Spleen (tissue), 13 donors: ENCODE measurements at places on chromosomes 3 and 15. TPM values are rescaled to one million over a fixed set of nuclear protein-coding genes. Genes with fewer than 3 reads are reported as not detected.
A peak's percentile ranks its signal among the peaks of the same experiment; 100 is the strongest.

DNA sequence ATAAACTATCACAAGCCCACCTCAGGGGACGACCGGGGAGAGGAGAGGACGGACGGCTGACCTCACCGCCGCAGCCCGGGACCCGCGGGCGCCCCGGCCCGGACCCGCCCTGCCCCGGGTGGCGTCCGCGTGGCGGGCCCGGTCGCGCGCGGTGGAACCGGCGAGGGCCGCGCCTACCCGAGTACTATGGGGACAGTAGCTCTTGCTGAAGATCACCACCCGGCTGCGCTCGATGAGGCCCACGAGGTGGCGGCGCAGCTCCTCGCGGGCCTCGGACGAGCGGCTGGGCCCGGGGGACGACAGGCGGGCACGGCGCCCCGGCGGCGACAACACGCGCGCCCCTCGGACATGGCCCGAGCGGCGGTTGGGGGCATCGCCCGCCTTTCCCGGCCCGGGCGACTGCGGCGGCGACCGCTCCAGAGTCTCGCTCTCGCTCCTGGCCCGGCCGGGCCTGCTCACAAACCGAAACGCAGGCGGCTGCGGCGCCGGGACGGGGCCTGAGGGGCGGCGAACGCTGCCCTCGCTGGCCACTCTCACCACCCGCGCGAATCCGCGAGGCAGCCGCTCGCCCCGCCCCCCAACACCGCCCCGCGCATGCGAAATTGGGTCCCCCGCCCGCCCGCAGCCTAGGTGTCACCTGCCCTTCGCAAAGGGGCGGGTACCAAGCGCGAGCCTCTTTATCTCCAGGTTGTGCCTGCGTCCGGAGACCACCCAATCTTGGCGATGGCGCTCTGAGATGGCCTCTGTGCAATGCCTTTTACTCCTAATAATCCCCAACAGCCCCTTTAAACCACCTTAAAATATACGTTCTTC is at the start of gene TXNRD3:
TSS of gene TXNRD3 (minus strand) at position 554 of the 813 bp plus-strand sequence.
- no peaks in the 10 kb centered on the region for H3K36me3 ChIP-seq
- DNase-seq = peak; percentile 91
- peak within 1 kb of the TSS; percentile 79 for H3K27ac ChIP-seq
- H3K4me3 ChIP-seq = peak within 1 kb of the TSS; percentile 69
- peaks cover 16% of the 10 kb centered on the region for H3K27me3 ChIP-seq
- H3K4me1 ChIP-seq = peaks cover 6% of the 10 kb centered on the region

DNA sequence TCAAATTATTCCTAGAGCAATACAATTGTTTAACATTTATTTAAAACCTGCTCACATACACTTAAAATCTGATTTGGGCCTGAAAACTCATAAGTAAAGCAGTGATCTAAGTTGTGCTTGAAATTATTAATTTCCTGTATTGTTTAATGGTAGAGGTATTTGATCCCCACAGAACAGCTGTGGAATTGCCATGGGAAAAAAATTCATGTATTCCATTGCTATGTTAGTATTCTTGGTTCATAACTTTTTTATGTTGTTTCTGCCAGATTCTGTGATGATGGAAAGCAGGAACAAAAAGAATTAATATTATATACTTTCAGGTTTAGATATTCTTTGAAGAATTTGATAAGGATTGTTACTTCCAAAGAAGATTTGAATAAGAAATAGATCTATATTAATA is 831.5 kb upstream of the NR2F2 start:
- no peaks in the 10 kb centered on the region for H3K4me1 ChIP-seq
- H3K36me3 ChIP-seq = no peaks in the 10 kb centered on the region
- no peaks in the 10 kb centered on the region for H3K27me3 ChIP-seq
- DNase-seq = no peak
- H3K27ac ChIP-seq = no peak overlapping the region

DNA sequence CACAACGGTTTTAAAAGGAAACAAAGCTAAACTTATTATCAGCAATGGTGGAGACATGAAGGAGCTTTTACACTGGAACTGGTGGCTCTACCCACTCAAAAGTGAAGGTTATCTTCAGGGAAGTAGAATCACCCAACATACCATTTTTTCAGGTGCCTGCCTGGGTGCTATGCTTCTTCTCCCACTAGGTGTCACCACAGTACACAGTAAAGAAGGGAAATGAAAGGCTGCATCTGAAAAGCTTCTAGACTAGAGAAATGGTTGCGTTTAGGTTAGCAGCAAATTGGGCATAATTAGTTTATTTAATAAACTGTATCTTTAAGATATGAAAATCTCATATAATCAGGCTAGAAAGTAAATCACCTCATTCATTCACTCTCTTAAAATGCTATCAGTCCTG is 47.0 kb upstream of the SELENOK start:
- no peaks in the 10 kb centered on the region for H3K36me3 ChIP-seq
- no peaks in the 10 kb centered on the region for H3K27me3 ChIP-seq
- DNase-seq = no peak
- H3K27ac ChIP-seq = no peak overlapping the region
- no peaks in the 10 kb centered on the region for H3K4me1 ChIP-seq
- no peak overlapping the region for H3K4me3 ChIP-seq

DNA sequence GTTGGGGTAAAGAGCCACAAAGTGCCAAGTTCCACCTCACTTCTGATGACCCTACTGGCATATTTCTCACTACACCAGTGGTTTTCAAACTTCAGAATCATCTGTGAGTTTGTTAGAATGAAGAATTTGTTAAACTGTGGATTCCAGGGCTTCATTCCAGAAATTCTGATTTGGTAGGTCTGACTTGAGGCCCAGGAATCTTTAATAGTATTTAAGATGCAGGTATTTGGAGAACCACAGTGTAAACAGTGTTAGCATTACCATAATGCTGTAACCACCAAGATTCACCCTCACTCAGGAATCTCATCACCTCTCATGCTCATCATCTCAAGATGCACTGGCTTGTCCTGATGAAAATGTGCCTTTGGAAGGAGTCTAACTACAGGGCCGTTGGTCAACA is 6.0 kb downstream of the KCNMB3 start:
- H3K27ac ChIP-seq = no peak overlapping the region
- H3K27me3 ChIP-seq = no peaks in the 10 kb centered on the region
- H3K4me3 ChIP-seq = no peak overlapping the region
- no peaks in the 10 kb centered on the region for H3K4me1 ChIP-seq

Gene MYL3
- 12.1 TPM for total RNA-seq

GRCh38 chr15:50774450-50774849 is 8.9 kb upstream of the SPPL2A start:
- no peaks in the 10 kb centered on the region for H3K4me1 ChIP-seq
- H3K36me3 ChIP-seq = no peaks in the 10 kb centered on the region
- H3K27ac ChIP-seq = no peak overlapping the region

Gene ZNF660
- 5.1 TPM for total RNA-seq

- no peak overlapping the region for H3K4me3 ChIP-seq
- H3K4me1 ChIP-seq = peaks cover 2% of the 10 kb centered on the region
- H3K27ac ChIP-seq = no peak overlapping the region
- no peaks in the 10 kb centered on the region for H3K27me3 ChIP-seq
Measured at GRCh38 chr15:86649277-86649676, 569.6 kb downstream of the AGBL1 start.

- no peak for DNase-seq
- H3K27ac ChIP-seq = no peak overlapping the region
- no peak overlapping the region for H3K4me3 ChIP-seq
- H3K36me3 ChIP-seq = peaks cover 95% of the 10 kb centered on the region
Measured at GRCh38 chr3:170162630-170163029, 18.9 kb downstream of the PHC3 start.

Gene RBP2
- total RNA-seq = not detected

GRCh38 chr3:135487261-135487660 is 478.3 kb upstream of the PPP2R3A start:
- H3K4me3 ChIP-seq = no peak overlapping the region
- no peak overlapping the region for H3K27ac ChIP-seq
- H3K36me3 ChIP-seq = no peaks in the 10 kb centered on the region

Gene MORC1
- not detected for total RNA-seq

DNA sequence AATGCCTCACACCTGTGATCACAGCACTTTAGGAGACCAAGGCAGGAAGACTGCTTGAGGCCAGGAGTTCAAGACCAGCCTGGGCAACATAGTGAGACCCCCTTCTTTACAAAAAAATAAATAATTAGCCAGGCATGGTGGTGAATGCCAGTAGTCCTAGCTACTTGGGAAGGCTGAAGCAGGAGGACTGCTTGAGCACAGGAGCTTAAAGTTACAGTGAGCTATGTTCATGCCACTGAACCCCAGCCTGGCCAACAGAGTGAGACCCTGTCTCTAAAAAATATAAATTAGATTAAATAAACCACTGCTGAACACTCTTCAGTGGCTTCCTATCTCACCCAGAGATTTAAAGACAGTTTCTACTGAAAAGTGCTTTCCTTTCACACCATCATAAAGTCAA is 6.2 kb downstream of the IFT80 start:
- H3K27ac ChIP-seq = no peak overlapping the region
- H3K36me3 ChIP-seq = no peaks in the 10 kb centered on the region
- DNase-seq = no peak
- H3K4me1 ChIP-seq = no peaks in the 10 kb centered on the region
- H3K27me3 ChIP-seq = no peaks in the 10 kb centered on the region
- no peak overlapping the region for H3K4me3 ChIP-seq

DNA sequence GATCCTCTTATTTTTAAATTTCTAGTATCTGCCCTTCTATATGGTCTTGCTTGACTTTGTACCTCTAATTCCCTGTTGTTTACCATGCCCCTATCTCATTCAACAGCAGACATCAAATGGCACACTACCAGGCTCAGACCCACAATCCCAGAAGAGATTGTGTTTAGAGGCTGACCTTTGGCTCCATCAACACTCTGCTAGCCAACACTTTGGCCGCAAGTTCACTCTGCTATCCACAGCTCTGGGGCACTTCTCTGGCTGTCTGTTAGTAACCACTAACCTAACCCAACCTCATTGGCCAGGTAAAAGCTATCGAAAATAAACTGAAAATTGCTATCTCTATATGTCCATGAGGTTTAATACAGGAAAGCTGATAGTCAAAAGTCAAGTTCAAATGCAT is 646.0 kb upstream of the CCDC54 start:
- DNase-seq = no peak
- H3K27ac ChIP-seq = no peak overlapping the region
- H3K4me1 ChIP-seq = no peaks in the 10 kb centered on the region

DNA sequence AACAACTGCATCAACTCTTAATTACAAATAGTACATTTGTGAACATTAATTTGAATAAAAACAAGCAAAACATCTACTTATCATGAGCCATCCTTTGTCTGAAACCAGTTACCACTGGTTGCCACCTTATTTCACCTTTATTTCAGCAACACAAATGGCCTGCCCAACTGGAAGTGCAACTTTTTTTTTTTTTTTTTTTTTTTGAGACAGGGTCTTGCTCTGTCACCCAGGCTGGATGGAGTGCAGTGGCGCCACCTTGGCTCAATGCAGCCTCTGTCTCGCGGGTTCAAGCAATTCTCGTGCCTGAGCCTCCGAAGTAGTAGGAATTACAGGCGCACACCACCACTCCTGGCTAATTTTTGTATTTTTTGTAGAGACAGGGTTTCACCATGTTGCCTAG is 13.1 kb downstream of the WDR82 start:
- H3K4me3 ChIP-seq = no peak overlapping the region
- no peak for DNase-seq
- H3K36me3 ChIP-seq = peaks cover 100% of the 10 kb centered on the region
- peaks cover 44% of the 10 kb centered on the region for H3K4me1 ChIP-seq

- no peak overlapping the region for H3K27ac ChIP-seq
- H3K27me3 ChIP-seq = no peaks in the 10 kb centered on the region
- H3K36me3 ChIP-seq = no peaks in the 10 kb centered on the region
- H3K4me3 ChIP-seq = no peak overlapping the region
- no peak for DNase-seq
Measured at GRCh38 chr3:25854635-25855034, 64.7 kb downstream of the OXSM start.

DNA sequence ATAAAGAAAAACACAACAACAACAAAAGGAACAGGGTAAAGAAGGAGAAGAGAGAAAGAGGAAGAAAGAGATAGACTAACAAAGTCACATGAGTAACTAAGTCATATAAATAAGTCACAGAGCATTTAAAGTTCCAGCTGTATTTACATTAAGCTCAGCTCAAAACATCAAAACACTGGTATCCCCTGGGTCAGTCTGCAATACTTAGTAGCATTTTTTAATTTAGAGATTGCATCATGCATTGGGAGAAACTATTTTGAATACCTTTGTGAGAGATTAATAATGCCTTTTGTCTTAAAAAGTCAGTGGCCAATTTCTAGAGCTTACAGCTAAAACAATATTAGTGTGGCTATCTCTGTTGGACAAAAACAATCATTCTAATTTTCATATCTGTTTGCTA is 78.4 kb downstream of the NEK10 start:
- DNase-seq = no peak
- H3K4me3 ChIP-seq = no peak overlapping the region
- no peaks in the 10 kb centered on the region for H3K27me3 ChIP-seq
- H3K27ac ChIP-seq = no peak overlapping the region

DNA sequence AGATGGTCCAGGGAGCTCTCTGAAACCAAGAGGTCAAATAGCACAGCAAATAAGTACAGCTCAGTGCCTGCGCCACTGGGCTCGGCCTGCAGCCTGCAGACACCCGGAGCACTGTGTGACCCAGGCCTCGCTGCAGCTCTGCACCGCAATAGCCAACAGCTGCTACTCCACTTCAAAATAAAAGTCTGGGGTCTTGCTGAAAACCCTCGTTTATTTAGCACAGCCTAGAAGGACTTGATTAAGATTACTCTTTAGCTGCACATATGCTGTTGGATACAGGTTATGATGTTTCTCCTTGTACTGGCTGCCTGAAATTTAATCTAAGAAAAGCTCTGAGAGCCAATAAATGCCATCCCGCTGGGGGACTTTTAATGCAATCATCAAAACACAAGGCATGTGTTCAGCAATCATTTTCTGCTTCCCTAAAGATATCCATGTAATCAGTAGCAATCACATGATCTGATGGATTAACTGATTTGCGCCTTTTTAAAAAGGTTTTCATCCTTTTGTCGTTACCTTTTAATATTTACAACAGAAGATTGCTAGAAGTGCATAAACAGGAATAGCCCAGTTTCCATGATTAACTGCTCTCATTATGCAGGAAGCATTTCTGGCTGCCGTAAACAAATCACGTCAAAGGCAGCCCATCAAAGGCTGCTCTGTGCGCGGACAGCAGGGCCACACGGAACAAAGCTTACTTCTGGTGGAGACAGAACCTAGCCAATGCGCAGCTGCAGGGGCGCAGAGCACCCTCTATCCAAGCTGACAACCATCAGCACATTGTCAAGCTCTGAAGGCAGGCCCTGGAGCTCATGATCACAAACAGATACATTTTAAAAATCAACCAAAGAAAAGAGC is 58.8 kb downstream of the CLASP2 start:
- peak overlapping the region; percentile 76 for H3K27ac ChIP-seq
- peak overlapping the region; percentile 35 for H3K4me3 ChIP-seq
- peak; percentile 87 for DNase-seq
- H3K4me1 ChIP-seq = peaks cover 36% of the 10 kb centered on the region

Gene GOLGA6A
- total RNA-seq = not detected

Gene GUCA1C
- total RNA-seq = not detected

Gene UNC13C
- not detected for total RNA-seq

Gene FANCD2OS
- total RNA-seq = not detected
